Thoracic aorta (tissue), 2 donors: ENCODE measurements at places on chromosomes 3 and 15. TPM values are rescaled to one million over a fixed set of nuclear protein-coding genes. Genes with fewer than 3 reads are reported as not detected.

- DNase-seq: no peak
Observed at GRCh38 chr3:100440895-100441294, 39.6 kb downstream of the LNP1 start.

DNA sequence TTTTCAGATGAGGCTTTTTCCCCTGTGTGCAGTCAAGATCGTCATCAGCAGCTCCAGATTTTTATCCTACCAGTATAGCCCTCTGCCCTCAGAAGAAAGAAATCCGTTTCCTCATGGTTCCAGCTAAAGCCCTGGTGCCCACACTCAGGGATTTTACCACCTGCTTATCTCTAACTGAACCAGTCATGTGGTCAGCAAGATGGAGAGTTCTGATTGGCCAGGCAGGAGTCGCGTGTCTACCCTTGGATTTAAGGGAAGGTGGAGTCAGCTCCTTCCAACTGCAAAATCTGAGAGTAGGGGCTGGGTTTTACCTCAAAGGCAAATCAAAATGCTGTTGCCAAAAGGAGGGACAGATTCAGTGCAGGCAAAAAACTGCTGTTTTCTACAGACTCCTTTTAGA is 135.3 kb downstream of the LRTM1 start:
- no peak for DNase-seq

IL17RC gene
- 52.2 TPM for total RNA-seq

DNA sequence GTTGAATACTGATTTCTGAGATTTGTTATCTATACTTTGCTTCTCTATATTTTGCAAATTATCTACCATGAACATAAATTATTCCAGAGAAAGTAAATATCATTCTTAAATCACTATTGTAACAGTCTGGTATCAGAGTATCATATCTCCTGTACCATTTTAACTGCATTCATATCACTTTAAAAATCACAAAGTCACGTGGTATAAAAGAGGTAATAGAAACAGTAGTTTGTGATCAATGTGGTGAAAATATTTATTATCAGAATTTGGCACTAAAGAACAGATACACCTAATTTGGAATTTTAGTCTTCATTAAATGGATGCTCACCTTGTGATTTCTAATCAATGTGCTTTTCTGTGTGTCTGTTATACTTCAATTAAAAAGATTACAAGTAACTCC is 47.8 kb downstream of the P3H2 start:
- no peak for DNase-seq

DNA sequence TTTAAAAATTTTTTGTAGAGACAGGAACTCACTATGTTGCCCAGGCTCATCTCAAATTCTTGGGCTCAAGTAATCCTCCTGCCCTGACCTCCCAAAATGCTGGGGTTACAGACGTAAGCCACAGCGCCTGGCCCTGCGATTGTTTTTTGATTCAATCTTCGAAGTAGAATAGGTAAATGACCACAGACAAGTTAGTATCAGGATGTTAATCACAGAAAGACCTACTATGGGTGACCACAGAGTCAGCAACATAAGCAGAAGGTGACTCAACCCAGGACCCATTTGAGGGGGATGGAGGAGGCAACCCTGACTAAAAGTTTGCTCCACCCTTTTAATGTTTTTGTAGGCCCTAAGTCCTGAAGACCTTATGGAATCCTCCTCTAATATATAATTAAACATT is 10.0 kb upstream of the USP3 start:
- DNase-seq: no peak

DNA sequence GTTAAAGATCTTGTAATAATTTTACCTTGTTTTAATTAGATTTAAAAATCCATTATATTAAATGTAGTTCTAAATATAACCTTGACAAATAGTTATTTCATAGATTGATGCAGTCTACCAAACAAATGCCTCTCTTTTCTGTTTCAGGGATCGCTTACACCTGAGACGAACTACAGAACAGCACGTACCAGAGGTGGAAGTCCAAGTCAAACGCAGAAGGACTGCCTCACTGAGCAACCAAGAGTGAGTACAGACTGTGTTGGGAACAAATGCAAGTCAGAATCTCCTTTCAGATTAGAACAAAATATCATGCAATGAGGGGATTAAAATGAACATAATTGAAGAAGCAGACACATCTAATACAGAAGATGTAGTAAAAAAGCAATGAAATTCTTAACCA is 7.2 kb downstream of the SNRPN start:
- no peak for DNase-seq

DNA sequence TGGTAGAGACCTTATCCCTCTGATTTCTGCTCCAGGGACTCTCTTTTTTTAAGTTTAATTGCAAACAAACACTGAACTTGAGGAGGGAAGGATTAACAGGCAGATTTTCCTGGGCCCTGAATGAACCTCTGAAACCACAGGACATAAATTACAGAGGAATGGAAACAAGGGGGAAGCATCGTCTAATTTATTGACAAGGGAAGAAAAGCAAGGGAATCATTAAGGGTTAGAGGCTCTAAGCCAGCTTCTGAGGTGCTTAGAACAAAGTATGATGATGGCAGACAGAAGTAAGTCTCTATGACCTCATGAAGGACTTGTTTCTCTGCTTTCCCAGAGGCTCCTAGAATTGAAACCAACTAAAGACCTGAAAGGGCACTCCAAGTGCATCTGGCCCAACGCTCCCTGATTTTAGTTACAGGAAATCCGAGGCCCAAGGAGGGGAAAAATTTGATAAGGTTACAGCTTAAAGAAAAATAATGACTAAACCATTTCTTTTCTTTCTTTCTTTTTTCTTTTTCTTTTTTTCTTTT is 244.7 kb upstream of the NR2E3 start:
- DNase-seq: no peak
